ENCODE measurements at places on chromosomes 7 and 10. TPM values are rescaled to one million over a fixed set of nuclear protein-coding genes. Genes with fewer than 3 reads are reported as not detected.

CFAP46 gene
- total RNA-seq, result 4.8 TPM

VSTM4 gene
- 0.29 TPM for total RNA-seq

C10orf105 gene
- not detected for total RNA-seq

OR2A12 gene
- total RNA-seq, result not detected

ANXA8L1 gene
- not detected for total RNA-seq

HOXA7 gene
- 2.2 TPM for total RNA-seq

FAM185A gene
- total RNA-seq, result 7.3 TPM

GPR15LG gene
- not detected for total RNA-seq

RELN gene
- not detected for total RNA-seq

ANKIB1 gene
- total RNA-seq, result 31.9 TPM

HOXA2 gene
- not detected for total RNA-seq

GIMAP1 gene
- not detected for total RNA-seq

PTER gene
- total RNA-seq, result 0.14 TPM

CNPY1 gene
- total RNA-seq, result not detected

EIF3B gene
- total RNA-seq, result 382 TPM

EBF3 gene
- 0.33 TPM for total RNA-seq

HECW1 gene
- total RNA-seq, result 33.8 TPM

SPDYE2 gene
- not detected for total RNA-seq

OR2A7 gene
- not detected for total RNA-seq

MLXIPL gene
- not detected for total RNA-seq

SEMA3C gene
- 150 TPM for total RNA-seq

CALCR gene
- total RNA-seq, result not detected

KAZALD1 gene
- total RNA-seq, result 22.5 TPM

GJD4 gene
- not detected for total RNA-seq

RBM33 gene
- total RNA-seq, result 6.8 TPM

CFAP58 gene
- total RNA-seq, result 0.12 TPM

CNNM1 gene
- total RNA-seq, result not detected

HTR7 gene
- 23.6 TPM for total RNA-seq

WBP1L gene
- total RNA-seq, result 15.7 TPM

PLAC9 gene
- not detected for total RNA-seq

TUBB8 gene
- total RNA-seq, result not detected

SMURF1 gene
- 19.0 TPM for total RNA-seq

SLC13A4 gene
- total RNA-seq, result not detected

Measured in H4 (cell line).